ENCODE measurements at places on chromosomes 16 and 17.
A peak's percentile ranks its signal among the peaks of the same experiment; 100 is the strongest.

- DNase-seq = no peak
Measured at GRCh38 chr16:12311877-12312276, 335.3 kb downstream of the SNX29 start.

- DNase-seq = no peak
Measured at GRCh38 chr17:59812139-59812538, 80.6 kb downstream of the TUBD1 start.

- peak; percentile 73 for DNase-seq
Measured at GRCh38 chr17:4607773-4608187, 23.5 kb downstream of the SMTNL2 start.

DNA sequence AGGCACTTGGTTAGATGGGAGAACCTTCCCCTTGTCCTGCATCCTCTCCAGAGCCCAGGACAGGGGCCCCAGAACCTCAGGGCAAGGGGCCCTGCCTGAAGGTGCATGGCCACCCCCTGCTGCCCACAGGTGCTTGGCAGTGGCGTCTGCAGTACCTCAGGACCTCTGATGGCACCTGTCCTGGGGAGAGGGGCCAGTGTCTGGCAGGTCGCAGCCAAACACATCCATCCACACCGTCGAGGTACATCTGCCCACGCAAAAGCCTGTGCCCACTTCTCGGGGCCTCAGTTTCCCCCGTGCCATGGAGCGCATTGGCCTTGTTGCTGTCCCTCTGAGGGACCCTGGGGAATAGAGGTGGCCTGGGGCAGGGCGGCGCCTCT, 9.3 kb downstream of the MAP2K3 start:
- no peak for DNase-seq

DNA sequence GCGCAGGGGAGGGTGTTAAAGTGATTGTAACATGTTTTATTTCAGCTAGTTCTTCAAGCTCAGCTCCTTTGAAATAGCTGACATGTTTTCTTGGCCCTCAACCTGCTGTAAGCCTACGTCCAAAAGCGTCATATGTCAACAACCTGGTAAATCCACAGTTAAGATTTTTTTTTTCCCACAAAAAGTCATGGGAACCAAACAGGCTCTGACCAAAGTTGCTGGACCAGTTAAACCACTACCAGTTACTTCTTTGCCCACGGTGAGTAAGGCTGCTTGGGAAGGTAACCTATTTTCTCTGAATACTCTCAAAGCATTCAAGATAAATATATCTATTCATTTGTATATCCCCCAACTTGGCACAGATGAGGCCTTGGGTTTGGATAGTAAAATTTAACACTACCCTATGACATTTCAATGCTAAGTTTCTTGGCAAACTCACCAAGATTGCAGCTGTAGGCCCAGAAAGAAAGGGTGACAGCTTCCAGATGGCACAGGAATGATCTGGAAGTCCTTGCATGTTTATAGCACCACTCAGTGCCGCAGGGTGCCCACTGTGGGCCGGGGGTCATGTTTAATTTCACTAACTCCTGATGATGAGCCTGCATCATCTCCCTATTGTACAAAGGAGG, 166.2 kb downstream of the XYLT1 start:
- no peak for DNase-seq

- no peak for DNase-seq
Measured at GRCh38 chr16:75387951-75388350, 45.4 kb downstream of the CFDP1 start.

DNA sequence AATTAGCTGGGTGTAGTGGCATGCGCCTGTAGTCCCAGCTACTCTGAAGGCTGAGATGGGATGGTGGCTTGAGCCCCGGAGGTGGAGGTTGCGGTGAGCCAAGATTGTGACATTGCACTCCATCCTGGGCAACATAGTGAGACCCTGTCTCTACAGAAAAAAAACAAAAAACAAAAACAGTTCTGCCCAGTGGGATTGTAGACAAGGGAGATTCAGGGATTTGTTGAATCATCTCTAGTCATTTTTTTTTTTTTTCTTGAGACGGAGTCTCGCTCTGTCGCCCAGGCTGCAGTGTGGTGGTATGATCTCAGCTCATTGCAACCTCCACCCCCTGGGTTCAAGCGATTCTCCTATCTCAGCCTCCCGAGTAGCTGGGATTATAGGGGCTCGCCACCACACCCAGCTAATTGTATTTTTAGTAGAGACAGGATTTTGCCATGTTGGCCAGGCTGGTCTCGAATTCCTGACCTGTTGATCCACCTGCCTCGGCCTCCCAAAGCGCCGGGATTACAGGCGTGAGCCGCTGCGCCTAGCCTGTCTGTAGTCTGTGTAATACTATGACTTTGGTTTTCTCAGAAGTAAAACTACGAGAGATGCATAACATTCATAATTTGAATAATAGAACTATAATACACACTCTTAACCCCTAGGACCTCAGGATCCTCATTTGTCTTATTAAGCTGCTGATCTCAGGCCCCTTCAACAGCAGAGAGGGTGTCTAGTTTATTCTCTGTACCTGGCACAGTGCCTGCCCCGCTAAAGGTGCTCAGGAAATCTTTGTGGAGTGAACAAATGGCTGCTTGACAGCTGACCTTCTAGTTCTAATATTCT, 1.4 kb downstream of the TEN1 start:
- no peak for DNase-seq

DNA sequence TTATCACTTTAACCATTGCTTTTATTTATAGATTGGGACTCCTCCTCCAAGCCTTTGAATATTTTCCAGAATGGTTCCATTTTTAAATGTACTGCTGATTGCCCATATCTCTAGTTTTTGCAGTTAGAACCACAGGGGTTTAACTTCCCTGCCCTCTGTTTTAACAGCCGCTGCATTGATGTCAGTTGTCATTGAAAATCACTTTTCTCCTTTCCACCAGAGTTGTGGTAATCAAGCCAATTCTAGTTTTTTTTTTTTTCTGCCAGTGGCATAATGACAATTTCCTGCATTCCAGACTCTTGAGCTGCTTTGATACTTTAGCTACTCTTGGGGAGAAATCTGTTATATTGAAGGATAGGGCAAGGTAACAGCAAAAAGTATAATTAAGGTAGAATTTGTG, 91.5 kb downstream of the HS3ST4 start:
- DNase-seq = no peak

DNA sequence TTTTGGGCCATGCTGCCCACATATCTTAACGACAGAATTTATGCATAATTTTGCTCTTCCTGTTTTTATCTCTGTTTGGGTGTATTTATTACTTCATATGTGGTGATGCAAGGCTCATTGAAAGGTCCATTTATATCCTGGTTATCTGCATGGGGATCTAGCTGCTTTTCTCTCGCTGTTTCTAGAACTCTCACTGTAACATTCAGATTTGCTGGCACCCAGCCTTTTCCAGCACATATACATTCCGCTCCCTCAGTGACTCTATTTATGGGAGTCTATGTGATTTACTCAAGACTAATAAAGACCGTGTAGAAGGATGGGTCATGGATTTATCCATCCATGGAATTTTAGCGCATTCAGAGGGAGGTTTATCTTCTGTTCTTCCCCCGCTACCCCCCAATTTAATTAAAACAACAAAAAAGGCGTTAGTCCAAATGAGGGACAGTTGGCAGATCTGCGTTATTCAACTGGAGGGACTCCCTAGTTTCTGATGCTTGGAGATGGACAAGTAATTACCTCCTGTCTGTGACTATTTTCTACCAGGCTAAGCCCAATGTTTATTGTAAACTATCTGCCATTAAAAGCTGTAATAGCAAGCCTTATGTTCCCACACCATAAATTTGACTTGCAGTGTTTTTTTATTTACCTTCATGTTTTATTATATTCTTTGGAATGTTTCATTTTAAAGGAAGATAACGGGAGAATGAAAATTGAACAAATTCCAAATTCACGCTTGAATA, 19.8 kb upstream of the MARCHF10 start:
- no peak for DNase-seq

GRCh38 chr16:66420396-66420795, 6.7 kb upstream of the BEAN1 start:
- no peak for DNase-seq

- DNase-seq = no peak
Measured at GRCh38 chr16:50245417-50246298, 20.7 kb upstream of the ADCY7 start.

DNA sequence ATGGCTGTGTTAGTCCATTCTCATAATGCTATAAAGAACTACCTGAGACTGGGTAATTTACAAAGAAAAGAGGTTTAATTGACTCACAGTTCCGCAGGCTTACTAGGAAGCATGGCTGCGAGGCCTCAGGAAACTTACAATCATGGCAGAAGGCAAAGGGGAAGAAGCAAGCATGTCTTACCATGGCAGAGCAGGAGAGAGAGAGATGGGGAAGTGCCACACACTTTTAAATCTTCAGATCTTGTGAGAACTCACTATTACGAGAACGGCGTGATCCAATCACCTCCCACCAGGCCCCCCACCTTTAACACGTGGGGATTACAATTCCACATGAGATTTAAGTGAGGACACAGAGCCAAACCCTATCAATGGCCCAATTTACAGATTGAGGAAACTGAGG, 96.5 kb downstream of the SDK2 start:
- DNase-seq = no peak

GRCh38 chr16:87392821-87393679, 914 bp downstream of the MAP1LC3B start:
- peak; percentile 80 for DNase-seq

DNA sequence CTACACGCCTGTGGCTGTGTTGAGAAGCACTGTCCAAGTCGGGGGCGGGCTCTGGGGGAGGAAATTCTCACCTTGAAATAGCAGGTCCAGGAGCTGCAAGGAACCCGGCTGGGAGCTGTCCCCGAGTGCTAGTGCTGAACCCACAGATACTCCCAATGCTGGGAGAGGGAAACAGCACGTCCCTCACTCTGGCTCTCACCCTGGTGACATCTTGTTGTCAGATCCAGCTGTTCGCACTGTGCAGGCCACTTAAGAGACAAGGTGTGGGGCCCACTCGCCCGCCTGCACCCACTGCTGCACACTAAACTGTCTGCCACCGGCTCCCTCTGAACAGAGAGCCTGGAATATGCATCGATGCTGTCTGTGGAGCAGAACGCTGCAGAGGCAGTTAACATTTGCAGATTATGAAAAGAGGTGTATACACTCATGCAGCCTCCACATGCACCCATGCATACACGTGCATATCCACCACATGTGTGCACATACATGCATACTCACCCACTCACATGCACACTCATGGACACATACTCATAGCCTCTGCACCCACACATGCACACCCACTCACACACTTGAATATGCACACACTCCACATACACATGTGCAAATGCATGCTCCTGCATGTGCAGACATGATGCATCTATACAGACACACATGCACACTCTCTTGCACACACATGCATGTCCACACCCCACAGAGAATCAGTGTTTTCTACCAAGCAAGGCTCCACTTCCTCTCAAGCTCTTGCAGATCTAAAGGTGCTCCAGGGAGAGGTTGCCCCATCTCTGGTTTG, 42.0 kb downstream of the MGAT5B start:
- no peak for DNase-seq

GRCh38 chr17:74176546-74177001, 26.9 kb upstream of the RPL38 start:
- peak; percentile 79 for DNase-seq

DNA sequence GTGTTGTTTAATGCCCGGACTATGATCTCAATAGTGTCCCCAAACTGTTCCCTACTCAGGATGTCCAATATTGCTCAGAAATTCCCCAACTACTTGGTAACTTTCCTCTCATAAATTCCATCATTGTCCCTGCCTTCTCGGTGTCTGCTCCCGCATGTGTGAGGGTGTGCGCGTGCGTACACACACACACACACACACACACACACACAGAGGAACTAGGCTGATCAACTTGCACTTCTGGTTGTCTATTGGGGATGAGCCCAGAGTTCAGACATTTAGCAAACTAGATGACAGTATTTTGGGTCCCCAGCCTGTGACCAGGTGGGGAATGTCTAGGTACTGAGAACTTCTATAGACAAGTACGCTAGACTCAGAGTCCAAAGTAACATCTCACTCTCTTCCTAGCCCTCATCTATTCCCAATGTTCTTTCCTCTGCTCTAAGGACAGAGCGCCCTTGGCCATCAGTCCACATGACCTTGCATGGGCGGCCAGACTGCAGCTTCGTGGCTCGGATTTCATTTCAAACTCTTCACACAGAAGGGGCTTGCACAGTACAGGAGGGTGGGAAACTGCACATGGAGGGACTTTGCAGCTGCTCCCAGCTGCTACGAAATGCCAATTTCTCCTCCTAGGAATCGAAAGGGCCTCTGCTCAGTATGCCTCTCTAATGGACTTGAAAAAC, 5.3 kb downstream of the HS3ST3A1 start:
- DNase-seq = no peak

- no peak for DNase-seq
Measured at GRCh38 chr16:57781349-57781740, 20.9 kb downstream of the KIFC3 start.
